ENCODE measurements at places on chromosomes 2 and 18.

DNA sequence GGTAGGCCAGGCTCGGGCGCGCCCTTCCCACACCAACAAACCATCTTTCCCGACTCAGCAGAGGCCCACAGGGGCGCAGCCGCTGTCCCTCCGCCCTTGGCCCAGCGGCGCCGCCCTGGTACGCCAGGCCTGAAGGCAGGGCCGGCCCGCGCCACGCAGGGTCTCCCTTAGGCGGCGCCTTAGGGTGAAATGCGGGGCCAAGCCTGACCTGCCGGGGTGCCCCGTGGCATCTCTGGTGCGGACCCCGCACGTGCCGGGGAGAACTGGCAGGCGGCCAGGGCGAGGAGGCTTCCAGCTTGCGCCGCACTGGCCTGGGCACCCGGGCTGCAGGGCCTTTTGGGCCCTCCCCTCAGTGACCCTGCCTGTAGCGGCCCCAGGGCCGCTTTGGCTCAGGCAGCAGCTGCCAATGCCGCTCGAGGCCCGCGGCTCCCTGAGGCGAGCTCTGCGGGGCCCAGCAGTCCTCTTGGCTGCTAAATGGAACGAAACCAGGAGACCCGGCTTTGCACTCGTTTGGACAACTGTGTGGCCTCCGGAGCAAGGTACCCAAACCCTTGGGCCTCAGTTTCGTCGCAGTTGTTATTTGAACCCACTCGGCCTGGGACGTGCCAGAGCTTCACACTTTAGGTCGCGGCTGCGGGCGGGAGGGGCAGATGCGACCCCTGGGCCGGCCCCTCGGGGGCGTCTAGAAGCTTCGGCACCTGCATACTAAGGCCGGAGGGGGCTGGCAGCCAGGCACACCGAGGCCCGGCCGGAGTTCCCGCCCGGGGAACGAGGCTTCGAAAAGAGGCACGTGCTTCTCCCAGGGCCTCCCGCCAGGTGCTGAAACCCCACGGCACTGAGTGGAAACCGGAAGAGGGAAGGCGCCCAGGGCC is 8.5 kb downstream of the OTX1 start:
- DNase-seq = peak; percentile 22

- no peak for DNase-seq
Measured at GRCh38 chr2:201144101-201145051, 28.4 kb downstream of the CFLAR start.

DNA sequence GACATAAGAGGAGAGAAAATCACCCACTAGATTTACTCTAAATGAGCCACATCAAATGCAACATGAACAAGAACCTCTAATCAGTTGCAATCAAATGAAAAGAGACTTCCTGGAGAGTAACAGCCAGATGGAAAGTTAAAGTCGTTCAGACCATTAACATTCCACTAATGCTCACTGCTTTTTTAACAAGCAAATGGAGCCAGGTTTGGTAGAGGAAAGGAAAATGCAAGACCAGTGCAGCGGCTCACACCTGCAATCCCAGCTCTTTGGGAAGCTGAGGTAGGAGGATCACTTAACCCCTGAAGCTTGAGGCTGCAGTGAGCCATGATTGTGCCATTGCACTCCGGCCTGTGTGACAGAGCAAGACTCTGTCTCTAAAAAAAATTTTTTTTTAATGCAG is 48.5 kb downstream of the CACNB4 start:
- no peak for DNase-seq

DNA sequence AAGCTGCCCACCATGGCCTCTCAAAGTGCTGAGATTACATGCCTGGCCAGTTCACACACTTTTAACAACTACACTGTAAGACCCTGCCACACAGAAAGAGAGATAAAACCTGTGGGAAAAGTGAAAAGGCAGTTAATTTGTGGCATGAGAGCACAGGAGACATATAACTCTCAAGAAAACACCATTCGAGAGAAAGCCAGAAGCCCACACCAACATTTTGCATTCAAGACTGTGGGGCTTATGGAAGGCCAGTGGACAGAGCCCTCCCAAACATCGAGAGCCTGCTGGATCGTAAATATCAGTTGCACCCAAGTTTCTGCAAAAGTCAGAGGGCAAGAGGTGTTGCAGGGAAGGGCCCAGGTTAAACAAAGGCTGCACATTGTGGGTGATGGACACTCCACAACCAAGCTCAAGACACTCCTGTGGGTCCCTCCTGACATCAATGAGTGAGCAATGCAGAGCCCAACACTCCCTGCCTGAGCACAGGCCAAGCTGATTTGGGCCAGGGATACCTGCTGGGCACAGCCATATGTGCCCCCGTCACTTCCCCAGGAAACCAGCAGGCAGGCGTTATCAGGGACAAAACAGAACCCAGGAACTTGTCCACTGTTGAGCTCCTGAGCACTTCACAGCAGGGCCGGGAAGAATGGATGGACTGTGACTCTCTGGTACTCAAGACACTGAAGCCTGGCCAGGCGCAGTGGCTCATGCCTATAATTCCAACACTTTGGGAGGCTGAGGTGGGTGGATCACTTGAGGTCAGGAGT is 114.4 kb downstream of the ZFP36L2 start:
- no peak for DNase-seq

DNA sequence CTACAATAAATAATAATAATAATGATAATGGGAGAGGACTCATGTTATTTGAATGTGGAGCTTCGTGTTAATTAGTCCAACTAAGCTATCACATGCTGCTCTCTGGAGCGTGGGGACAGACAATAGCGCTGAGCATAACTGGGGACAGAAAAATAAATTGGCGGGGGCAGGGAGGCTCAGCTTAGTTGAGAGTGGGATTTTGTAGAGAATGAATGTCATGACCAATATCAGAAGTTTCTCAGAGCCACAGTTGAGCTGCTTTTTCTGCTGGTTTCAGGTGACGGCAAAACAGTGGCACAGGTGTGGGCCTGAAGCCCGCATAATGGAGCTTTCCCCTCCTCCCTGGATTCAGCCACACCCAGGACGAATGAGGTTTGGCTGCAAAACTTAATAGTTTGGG is 111.1 kb upstream of the CAB39 start:
- peak; percentile 57 for DNase-seq

GRCh38 chr18:7202169-7202568 is 28.7 kb upstream of the LRRC30 start:
- DNase-seq = no peak

DNA sequence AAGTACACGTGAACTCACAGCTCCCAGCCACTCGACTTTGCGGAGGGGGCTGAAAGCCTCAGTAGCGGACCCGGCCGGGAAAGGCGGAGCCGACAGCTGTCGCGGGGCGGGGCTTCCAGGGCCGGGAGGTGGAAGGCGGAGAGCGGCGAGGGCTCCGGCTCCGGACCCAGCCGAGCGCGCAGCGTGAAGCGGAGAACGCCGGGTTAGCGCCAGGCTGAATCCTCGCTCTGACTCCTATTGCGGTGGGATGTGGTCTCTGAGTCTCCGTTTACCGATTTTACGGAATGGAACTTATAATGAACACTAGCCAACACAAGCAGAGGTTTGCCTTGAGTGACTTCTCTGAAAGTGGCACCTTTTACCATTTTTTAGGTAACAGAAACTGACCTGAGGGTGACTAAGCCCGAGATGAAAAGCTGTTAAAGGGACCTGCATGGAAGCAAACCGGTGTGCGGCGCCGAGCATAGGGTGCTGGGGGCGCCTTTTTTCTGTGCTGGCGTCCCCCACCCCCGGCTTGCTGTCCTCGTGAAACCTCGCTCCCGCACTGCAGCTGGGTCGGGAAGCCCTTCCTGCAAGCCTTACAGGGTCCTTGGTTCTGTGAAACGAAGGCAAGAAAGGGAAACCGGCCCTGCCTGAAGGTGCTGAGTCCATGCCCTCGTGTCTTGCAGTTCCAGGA is 72.9 kb downstream of the EN1 start:
- peak; percentile 22 for DNase-seq

DNA sequence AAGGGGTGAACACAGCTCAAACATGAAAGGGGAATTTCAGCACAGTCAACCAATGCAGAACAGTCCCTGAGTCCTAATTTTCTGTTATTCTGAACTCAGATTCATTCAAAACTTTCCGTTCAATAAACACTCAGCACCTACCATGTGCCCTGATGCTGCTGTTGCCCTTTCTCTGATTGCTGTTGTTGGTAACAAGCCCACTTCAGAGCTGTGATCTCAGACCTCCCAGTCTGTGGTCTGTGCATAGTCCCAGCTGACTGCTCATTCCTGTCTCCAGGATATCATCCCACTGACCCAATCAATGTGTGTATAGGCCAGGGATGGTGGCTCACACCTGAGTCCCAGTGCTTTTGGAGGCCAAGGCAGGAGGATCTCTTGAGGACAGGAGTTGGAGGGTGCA is 82.7 kb upstream of the SLC35G4 start:
- DNase-seq = no peak

DNA sequence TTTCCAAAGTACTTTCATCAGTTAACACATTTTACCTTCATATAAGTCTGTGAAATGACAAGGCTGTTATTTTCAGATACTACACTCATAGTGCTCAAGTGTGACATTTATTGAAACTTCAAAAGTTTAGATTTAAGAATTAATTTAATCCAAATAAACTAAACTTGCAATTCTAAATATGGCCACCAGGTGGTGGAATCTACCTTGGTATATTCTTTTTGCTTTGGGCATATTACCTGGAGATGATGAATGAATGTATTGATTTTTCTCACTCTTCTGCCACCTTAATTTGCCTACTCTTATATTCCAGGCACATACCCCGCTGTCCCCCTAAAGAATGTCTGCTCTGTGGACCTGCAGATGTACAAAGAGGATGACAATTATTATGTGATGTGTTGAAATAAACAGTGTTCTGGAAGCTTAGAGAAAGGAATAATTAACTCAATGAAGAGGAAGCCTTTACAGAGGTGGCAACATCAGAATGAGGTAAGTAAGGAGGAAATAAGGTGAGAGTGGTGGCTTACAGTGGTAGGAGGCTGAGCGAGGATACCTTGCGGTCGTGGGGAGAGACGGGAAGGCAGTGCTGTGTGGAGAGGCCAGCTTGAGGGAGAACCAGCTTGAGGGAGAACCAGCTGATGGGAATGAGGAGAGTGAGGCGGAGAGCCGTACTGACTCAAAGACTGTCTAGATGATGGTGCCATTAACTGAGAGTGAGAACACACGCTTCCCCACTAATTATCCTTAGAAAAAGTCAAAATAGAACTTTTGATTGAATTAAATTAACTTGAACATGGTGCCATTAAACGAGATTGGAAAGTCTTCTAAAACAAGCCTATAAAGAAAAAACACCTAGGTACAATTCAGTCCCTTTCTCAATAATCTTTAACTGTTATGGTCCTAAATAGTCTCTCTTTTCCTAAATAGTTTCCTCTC is 179.5 kb downstream of the CELF4 start:
- peak; percentile 53 for DNase-seq

DNA sequence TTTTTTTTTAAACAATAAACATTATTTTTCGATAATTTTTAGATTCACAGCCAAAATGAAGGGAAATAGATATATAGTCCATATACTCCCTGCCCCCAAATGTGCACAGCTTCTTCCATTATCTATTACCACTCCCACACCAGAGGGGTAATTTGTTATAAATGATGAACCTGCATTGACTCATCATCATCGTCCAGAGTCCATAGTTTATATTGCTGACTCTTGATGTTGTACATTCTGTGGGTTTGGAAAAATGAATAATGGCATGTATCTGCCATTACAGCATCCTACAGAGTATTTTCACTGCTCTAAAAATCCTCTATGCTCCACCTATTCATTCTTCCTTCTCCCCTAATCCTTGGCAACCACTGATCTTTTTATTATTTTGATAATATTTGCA is 121.5 kb downstream of the LTBP1 start:
- DNase-seq = no peak

DNA sequence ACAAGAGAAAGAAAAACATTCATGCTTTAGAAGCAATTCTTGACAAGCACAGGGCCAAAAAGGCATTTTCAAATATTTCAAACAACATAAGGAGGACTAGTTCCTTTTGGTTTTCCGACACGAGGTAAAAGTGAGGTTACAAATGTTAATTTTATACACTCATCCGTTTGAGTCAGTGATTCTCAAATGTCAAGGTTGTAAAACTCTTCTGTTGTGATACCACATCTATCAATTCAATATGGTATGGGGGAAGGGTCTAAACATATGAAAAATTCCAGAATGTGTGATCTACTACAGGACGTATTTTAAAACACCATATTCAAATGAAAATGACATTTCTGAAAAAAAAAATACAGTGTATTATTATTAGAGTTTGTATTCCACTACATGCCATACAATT is 52.7 kb downstream of the TGIF1 start:
- DNase-seq = no peak

GRCh38 chr2:29345236-29345635 is 230.0 kb downstream of the CLIP4 start:
- DNase-seq = no peak

GRCh38 chr2:189854187-189854586 is 69.9 kb downstream of the PMS1 start:
- DNase-seq = no peak

DNA sequence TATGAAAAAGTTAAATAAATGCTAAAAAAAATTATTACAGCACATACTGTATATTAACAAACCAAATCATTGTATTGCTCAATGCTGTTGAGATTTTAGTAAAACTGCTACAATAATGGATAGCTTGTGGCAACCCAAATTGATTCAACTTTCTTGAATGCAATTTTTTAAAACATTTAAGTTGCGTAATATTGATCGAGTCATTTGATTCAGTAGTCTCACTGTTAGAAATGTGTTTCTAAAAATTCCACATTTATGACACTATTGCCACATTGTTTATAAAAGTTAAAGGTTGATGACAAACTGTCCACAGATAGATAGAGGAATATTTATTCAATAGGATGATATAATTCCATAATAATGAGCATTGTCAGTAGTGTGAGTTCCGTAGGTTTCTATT is 640.7 kb upstream of the CRIM1 start:
- no peak for DNase-seq

DNA sequence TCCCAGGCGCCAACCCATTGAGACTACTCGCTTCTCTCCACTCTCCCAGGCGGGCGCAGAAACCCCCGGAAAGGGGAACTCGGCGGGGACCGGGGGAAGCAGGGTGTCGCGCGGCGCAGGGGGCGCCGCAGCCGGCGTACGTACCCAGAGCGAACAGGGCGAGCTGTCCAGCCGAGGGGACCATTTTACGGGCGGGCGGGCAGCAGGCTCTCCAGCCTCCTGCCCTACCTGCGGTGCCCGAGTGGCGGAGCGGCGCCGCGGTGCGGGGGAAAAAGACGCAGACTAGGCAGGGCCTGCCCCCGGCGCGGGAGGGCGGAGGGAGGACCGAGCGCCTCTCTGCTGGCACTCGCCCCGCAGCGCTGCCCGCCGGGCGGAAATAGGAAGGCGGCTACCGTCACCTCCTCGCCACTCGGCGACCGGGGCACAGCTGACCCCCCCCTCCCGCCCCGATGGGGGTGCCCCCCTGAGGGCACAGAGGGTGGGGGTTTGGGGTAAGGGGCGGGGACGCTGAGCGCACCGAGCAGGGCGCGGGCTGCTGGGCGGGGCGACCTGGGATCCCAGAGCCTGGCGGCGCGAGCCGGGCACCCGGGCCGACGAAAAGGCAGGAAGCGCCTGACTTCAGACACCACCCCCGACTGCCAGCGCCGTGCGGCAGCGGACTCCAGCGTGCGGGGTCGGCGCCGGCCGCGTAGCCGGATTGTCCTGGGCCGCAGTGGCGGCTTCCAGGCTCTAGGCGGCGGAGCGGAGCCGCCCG is at the start of gene TGFA:
Gene TGFA, minus strand, starts transcription at position 243 of the 754 bp plus-strand sequence. Its CDS starts 59 bp downstream, at position 184.
- peak; percentile 73 for DNase-seq

Measured in GM10248 (cell line).